ENCODE measurements at places on chromosomes 2 and 18.

DNA sequence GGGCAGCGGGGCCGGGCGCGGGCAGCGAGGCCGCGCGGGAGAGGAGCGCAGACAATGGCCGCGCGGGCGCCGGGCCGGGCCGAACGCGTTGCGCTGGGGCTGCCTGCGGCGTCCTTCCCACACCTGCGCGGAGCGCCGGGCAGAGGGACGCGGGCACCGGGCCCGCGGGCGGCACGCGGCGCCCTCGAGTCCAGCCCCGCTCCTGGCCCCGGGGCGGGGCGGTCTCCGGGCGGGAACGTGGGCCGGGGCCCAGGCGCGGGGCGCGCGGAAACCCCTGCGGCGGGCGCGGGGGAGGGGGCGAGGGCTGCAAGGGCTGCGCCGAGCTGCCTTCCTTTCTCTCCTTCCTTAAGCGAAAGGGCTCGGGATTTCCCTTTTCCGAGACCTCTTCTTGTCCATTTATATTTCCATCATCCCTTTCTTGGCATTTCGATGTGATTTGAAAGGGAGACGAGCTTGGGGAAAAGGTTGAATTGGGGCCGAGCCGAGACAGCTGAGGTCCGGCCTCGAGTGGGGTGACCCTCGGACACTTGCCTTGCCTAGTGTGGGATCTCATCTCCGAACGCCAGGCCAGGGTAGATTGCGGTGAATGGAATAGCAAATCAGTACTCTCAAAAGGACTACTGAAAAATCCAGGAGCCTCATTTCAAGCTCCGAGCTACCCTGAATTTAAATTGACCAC is 676 bp downstream of the KLHL23 start:
- DNase-seq, result no peak

GRCh38 chr2:128196026-128196425 is 105.0 kb downstream of the UGGT1 start:
- no peak for DNase-seq

GRCh38 chr2:69132960-69133590 is 120.1 kb downstream of the ANTXR1 start:
- DNase-seq, result no peak

DNA sequence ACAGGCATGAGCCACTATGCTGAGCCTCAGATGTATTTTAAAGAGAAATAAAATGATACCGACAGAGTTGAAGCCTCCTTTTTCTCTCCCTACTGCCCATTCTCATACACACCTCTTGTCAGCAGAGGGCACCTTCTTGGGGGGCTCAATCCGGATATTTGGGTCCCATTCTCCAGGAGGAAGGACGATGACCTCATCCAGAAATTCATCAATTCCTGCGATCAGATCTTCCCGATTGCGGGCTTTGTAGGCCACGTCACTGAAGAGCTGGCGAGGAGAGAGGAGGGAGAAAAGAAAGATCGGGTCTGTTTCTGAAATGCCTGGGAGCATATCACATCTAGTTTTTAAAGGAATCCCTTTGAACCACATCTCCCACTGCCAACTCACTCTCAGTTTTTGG is 54.4 kb downstream of the MTHFD2 start:
- no peak for DNase-seq

DNA sequence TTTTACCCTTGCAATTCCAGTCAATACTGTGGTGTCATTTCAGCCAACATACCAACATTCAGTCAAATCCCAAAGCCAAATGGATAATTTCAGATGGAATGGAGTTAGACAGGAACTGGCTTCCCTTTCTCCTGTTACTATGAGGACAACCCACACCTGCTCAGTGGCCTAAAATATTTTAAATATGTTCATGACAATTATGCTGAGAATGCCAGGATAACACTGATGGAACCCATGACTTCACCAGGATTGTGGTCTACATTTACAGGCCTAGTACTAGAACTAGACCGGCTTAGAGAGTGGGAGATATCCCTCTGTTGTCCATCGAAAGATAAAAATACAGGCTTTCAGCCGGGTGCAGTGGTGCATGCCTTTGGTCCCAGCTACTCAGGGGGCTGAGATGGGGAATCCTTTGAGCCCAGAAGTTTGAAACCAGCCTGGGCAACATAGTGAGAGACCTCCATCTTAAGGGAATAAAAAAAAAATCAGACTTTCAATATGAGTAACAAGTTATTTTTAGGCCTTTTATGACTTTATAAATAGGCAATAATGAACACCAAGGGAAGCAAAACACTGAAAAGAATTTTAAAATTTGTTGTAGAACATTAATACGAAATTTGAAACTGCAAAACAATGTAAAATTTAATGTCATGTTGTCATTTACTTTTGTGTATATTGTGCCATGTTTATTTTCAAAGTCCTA is 14.2 kb downstream of the GPATCH11 start:
- no peak for DNase-seq

- no peak for DNase-seq
Measured at GRCh38 chr2:98509542-98510321, 65.1 kb downstream of the INPP4A start.

DNA sequence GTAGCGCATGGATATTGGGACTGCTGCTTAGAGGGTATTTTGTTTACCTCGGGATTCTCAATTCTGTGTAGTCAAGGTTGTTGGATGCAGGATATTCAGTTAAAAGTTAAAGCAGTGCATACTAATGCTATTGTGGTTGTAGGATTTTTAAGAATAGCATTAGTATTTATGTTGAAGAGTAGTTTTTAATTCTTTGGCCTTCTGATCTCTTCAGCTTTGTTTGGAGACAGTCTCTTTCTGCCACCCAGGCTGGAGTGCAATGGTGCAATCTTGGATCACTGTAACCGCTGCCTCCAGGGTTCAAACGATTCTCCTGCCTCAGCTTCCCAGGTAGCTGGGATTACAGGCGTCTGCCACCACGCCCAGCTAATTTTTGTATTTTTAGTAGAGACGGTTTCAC is 1.5 kb downstream of the RHBDD1 start:
- DNase-seq, result no peak

GRCh38 chr2:65407240-65407639 is 25.2 kb downstream of the SPRED2 start:
- DNase-seq, result no peak

DNA sequence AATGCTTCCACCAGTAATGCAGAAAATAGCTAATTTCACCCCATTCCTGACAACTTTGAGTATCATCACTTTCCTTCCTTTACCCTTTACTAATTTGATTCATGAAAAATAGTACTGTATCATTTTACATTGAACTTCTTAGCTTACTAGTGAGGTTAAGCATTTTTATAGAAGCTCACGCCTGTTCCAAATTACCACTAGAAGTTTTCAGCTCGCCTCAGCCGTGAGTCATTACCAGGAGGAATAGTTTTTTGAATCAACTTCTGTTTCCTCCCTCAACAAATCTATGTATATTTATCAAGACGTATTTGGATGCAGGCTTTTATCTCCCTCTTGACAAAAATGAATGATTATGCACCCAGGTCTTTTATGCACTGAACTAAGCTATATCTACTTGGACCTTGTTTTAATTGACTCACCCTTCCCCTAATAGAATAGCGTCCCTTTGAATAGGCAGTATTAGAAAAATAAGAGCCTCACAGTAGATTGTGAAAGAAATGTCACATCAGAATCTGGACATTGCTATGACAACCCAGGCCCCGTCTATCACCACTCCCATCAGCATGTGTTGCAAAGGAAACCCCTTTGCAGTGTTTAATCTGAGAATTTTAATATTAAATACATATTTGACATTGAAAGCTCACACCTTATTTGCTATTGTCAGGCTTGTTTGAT is 207.4 kb upstream of the NRP2 start:
- DNase-seq, result no peak

Measured in stimulated activated CD8-positive, alpha-beta memory T cell treated with anti-CD3 and anti-CD28 coated beads, Interleukin-2, amount 100 ng/mL, for 1 hour (primary cell).